Ammon's horn (tissue), 1 donor: ENCODE measurements at places on chromosomes 3 and 15.
A peak's percentile ranks its signal among the peaks of the same experiment; 100 is the strongest.

DNA sequence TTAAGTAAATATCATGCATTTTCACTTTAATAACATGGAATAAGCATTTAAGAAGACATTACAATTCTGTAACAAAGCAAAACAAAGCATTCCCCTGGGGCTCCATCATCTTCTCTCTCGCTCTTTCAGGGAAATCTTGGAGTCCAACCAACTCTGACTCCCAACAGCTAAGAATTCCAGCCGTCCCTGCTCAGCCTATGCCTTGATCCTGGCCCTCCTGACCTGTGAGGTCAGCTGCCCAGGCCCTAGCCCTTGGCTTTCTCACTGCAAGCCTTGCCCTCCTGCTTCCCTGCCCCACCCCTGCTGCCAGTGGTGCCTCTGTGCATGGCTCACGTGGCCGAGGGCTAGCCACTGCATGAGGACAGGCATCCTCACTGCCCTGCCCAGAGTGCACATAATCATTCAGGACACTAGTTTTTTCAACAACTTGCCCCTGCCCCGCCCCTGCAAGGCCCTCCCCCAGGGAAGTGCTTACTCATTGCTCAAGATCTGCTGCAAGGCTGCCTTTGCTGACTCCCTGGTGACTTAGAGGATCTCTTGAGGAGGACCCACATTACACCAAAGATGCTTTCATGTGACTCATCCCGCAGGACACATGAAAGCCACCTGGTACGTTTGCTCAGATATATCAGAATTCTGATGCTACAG lies 37.6 kb downstream of the MTMR10 start:
- no peak for DNase-seq

GRCh38 chr15:68830141-68830785 lies 9.6 kb upstream of the ANP32A start:
- no peak for DNase-seq

GRCh38 chr3:130963878-130964277 lies 62.7 kb downstream of the ASTE1 start:
- DNase-seq = peak; percentile 56

- DNase-seq = peak; percentile 84
Observed at GRCh38 chr15:74375303-74375693, 7.9 kb upstream of the CYP11A1 start.

GRCh38 chr3:54086652-54087405 lies 35.5 kb upstream of the CACNA2D3 start:
- no peak for DNase-seq

- no peak for DNase-seq
Observed at GRCh38 chr3:178718995-178719635, 182.9 kb downstream of the KCNMB2 start.

- peak; percentile 58 for DNase-seq
Observed at GRCh38 chr15:40470423-40471104, at the start of gene CHST14. CHST14 (plus strand) TSS chr15:40470984; CDS start chr15:40471214, 230 bp downstream.

DNA sequence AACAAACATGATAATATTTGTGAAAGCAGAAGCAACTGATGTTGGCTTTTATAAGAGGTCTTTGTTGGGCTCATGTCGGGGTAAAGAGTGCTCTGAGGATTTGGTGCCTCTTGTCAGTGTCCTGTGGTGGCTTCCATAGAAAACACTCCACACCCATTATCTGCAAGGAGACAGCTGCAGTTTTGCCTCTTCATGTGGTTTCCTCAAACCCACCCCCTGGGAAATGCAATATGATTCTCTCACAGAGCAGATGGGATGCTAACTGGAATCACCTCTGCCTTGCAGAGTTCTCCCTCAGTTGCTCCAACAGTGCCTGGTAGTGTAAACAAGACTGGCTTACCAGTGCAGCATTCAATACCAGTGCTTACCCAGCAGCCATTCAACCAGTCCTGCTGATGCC lies 771.4 kb upstream of the CFAP20DC start:
- no peak for DNase-seq

DNA sequence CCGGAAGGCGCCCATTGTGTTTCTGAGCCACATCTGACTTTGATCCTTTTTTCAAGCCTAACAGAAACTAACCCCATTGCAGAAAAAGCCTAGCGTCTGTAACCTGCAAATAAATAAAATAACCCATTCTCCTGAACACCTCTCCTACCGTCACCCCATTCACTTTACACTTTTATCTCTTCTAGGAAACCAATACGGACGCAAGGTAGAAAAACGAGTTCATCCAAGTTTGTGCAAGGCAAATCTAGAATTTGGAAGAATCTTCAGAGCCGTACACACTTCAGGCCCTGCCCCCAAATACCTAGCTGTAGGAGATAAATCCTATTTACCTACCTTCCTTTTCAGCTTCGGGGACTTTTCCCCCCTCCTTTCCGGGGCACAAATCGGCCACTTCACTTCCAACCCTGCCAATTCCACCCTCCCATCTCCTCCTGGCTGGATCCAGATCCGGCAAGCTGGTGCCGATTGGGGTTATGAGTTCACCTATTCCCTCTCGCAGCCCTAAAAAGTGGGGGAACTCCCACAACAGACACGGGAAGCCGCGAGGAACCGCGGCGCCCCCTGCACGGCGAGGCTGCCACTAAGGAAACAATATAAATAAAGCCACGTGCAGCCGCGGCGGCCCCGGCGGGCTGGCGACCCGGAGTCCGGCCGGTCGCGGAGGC lies 987 bp downstream of the PRTG start:
- peak; percentile 3 for DNase-seq

DNA sequence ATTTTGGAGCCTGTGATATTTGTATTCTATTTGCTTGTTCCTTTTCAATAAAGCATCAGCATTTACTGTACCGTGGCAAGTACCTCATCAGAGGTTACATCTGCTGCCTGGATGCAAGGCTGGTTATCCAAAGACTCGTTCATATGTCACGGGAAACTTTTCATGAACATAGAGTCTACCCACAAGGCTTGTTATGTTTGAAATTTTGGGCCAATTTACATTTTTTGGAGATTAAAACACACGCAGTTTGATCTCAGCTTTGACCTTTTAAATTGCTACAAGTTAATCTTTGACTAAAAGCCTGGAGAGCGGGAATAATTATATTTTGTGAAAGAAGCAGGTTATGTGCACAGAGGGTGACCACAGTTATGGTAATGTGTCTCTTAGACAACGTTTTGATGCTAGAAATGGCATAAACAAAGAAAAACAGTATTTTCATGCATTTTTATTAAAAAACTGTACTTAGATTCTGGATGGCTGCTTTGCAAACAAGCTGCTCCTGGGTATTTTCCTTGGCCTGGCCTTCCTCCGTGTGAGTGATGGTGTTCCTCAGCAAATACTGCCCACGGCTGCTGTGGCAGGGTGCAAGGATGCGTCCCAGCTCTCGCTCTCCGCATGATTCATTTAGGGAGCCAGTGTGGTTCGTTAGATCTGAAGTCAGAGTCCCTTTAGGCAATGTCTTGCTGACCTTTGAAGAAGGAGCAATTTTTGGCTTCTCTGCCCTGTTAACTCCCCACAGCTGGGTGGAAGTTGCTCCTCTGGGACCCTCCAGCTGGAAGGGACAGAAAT lies 27.1 kb downstream of the CHST2 start:
- no peak for DNase-seq
